Activated CD8-positive, alpha-beta memory T cell treated with anti-CD3 and anti-CD28 coated beads for 4 hours (primary cell): ENCODE measurements at places on chromosomes 2 and 18.

GRCh38 chr2:50086450-50086849 lies 932.1 kb upstream of the FSHR start:
- DNase-seq: no peak

DNA sequence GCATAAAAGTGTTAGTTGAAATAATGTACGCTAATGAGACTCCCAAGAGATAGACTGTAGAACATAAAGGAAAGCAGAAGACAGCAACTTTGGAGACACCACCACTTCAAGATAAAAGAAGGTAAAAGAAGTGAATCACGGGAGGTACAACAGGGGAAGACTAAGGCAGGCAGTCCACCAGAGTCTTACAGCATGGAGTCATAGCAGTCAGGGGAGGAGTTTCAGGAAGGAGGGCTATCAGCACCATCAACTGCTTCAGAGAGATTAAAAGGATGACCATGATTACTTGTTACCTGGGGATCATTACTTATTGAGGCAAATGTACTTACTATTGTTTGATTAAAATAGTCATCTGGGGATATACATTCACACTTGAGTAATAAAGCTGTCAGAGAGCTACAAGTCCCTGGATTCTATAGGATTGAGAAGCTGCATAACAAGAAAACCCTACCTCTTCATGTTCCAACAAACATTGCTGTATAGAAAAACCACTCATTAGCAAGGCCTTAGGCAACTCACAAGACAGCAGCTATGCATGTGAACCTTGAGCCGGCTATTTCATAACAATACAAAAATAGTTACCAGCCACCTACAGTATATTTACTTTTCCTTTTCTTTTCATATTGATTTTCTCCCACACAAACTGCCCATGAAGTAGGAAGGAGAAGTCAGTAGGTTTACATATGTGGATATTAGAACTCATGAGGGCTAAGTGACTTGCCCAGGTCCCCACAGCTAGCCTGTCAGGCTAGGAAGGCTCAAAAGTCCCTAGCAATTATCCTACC lies 101.7 kb downstream of the PDE11A start:
- DNase-seq: no peak

DNA sequence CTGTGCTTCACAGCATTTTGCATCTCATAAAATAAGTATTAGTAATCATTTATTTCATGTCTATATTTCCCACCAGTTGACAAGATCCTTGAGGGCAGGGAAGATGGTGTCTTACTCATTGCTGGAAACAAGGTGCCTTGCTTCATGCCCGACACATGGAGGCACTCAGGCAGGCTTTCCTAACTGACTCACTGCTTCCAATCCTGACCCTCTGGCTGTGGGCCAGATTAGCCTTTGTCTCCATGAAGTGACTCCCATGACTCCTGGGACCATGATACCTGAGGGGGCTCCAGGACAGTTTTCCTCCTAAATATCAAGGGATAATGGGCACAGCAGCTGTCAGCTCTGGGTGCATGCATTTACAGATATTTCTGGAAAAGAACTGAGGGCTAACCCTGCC lies 275.1 kb downstream of the AGPS start:
- DNase-seq: no peak

DNA sequence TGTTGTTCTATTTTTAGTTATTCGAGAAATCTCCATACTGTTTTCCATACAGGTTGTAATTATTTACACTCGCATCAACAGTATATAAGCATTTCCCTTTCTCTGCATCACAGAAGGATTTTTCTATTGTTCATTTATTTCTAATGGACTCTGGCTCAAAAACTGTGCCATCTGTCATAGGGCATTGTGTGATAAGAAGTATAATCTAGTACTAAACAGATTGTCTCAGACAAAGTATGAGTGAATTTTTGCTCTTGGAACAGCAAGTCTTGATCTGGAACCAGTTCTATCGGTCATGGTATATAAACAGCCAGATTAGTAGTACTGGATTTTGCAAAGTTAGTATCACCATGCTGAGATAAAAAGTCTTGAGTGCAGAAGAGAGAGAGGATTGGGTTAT lies 145.8 kb downstream of the KIAA1328 start:
- no peak for DNase-seq

- no peak for DNase-seq
These were observed 659.1 kb downstream of the TDRD15 start for GRCh38 chr2:21782866-21783265.

GRCh38 chr18:62101321-62101721 lies 85.5 kb downstream of the PIGN start:
- no peak for DNase-seq

DNA sequence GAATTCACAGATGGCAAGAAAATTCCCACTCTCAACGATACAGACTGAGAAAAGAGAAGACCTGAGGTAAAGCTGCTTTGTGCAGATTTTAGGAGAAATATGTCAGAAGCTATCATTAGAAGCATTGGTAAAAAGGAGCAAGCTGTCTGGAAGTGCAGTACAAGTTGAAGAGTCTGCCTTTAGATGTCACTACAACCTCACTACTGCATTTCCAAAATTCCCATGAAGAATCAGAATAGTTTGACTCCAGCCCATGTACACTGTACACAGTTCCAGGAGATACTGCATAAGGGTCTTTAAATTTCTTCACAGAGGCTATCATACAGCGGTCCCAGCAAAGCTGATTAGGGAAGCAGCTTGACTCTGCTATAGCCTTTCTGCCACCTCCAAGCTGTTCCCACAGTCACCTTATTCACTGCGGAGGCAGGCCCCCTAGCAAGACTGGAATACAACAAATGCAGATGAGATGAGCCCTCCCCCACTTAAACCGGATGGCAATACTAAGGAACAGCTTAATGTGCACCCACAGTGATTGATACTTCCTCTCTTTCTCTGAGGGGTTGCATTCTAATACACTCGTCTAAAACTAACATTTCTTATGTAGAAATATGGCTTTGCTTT lies 527.4 kb downstream of the TMEM182 start:
- DNase-seq: no peak

DNA sequence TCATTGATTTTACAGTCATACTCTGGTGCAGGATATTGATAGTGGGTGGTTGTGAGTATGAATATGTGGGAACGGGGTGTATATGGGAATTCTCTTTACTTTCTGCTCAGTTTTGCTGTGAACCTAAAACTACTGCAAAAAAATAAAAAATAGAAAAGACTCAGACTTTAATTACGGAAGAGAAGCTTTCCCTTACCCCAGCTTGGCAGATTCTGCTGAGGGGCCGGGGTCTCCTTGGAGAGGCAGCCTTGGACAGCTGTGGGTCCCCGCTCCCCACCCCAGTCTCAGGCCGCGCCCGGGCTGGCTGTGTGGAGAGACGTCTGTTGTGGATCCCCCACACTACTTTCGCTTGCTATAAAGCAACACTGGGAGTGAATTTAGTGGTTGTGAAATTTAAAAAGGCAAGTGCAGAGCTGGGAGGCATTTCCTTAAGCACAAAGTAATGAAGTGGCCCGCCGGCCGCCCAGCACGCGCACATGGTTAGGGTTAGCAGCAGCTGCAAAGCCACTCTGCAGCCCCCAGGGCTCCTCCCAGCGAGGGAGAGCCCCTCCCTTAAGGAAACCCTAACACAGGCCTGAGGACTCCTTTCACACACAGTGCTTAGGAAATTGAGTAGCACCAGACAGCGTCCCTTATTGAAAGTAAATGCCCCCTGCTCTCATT lies 102.4 kb downstream of the DDX1 start:
- DNase-seq: no peak

GRCh38 chr2:88687384-88687783 lies 4.1 kb upstream of the RPIA start:
- DNase-seq: no peak

DNA sequence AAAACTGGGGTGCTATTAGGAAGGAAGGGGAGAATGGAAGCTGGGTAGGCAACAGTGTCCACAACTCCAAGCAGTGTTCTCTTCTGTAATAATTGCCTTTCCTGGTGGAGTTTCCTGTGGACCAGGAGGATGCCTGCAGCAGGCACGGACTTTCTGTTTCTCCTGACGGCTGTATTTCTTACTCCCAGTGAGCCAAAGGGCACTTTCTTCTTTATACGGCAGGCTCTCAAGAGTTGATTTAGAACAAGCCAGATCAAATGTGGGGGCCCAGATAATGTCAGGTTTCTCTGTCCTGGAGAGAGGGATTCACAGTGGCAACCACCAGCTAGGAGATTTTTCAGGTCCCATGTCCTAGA lies 13.0 kb upstream of the PROC start:
- DNase-seq: no peak

- DNase-seq: no peak
These were observed 188.6 kb upstream of the CDH19 start for GRCh38 chr18:66792466-66792865.

DNA sequence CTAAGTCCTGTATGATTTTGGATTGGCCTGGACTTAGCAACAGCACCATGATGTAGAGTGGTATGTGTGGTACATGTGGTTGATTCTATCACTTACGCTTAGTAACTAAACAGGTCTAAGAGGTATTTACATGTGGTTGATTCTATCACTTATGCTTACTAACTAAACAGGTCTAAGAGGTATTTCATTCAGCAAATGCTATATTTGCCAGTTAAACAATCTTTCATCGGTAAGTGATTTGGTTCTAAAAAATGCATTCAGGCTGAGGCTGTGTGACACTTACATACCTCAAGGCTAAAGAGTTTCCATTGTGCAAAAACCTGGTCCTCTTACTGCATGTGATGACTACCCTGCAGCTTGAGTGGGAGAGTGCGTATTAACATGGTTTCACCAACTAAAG lies 13.1 kb downstream of the EIF4E2 start:
- DNase-seq: no peak

DNA sequence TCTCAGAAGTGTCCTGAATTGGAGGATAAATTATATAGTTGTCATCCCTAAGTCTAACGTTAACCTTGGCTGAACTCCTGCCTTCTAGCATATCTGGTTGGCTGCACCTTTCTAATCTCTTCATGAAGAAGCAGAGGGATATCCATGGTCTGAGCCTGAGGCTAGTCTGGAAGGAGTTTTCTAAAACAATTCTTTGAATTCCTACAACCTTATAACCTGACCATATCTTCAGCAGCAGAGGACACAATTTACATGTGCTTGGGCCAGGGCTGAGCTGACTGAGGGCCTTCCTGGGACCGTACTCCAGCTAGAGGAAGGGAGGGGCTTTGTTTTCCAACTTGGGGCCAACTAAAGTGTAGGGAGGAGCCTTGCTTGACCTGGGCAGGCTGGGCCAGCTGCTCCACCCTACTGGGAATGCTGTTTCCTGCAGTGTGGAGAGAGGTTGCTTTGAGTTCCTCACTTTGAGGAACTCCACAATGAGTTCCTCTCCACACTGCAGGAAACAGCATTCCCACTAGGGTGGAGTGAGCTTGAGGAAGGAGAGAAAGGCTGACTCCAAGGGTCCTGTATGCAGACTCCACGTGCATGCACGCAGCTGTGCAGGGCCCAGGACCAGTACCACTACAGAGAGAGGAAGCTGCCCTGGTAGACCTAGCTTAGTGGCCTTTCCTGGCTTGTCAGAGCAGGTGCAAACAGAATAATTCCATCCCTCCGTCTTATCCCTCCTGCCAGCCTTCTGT lies 19.6 kb downstream of the CEP68 start:
- DNase-seq: no peak

DNA sequence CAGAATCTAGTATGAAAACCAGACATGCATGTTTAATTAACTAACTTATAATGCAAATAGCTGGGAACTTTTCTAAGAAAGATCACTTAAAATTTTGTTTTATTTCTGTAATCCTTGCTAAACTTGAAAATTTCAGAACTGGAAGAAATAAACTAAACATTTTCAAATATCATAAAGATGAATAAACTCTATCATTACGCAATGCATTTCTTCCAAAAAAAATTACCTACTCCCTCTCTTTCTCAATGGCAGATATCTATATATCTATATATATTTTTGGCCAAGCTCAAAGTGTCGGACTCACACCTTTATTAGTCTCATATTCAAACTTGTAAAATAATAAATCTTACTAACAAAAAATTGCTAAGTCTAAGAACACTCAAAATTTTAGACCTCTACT lies 158.1 kb downstream of the SLC39A10 start:
- no peak for DNase-seq

DNA sequence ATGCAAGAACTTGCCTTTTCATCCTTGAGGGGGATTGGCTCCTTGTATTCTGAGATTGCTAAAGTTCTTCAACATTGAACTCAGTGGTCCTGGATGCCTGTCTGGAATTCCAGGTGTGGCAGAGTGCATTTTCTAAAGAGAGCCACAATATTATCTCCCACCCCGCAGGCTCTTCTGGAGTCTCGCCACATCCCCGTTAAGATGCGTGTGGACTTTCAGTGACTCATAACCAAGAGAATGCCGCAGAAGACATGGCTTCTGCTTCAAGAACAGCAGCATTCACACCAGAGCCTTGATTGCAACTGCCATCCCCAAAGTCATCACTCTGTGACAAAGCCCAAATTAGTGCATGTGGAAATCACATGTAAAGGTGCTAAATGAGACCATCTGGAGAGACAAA lies 142.7 kb downstream of the CDH20 start:
- DNase-seq: no peak

DNA sequence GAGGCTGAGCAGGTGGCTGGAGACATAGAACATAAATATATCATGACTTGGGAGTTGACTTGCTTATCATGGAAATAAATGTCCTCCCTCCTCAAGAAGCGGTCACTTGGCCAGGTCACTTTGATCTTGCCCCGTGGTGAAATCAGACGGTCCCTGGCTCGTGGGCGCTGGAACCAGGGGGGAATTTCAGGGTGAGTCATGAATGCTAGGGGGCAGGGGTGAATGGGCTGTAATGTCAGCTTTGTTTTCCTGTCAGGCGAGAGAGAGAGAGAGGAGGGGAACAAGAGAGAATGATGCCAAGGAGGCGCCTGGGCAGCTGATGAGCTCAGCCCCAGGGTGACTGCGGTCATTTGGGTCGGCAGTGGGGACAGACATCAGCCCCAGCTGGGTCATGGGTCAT lies 47.7 kb downstream of the RRM2 start:
- DNase-seq: no peak

DNA sequence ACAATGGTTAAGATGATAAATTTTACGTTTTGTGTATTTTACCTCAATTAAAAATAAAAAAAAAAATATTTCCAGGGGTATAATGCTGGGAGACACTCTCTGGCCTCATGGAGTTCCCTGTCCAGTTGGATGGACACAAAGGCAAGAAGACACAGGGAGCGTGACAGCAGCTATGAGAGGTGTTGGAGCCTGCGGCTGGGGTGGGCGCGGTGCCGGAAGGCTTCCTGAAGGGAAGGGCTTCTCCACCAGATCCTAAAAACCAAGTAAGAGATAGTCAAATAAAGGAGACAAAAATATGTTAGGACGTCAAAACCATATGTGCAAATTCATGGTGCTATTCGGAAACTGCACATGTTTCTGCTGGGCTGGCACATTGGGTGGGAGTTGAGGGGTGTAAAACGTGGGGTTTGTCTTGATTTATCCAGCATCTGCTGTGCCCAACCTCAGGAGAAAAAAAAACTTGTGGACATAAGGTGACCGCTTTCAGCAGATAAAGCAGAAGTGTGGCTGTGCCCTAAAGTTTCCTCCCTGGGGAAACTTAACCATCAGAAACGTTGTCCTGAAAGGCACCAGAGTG lies 467.6 kb downstream of the RNF144A start:
- no peak for DNase-seq

- no peak for DNase-seq
These were observed 128.8 kb downstream of the MREG start for GRCh38 chr2:215884451-215885087.
